ENCODE measurements at places on chromosomes 4 and X. TPM values are rescaled to one million over a fixed set of nuclear protein-coding genes. Genes with fewer than 3 reads are reported as not detected.

DNA sequence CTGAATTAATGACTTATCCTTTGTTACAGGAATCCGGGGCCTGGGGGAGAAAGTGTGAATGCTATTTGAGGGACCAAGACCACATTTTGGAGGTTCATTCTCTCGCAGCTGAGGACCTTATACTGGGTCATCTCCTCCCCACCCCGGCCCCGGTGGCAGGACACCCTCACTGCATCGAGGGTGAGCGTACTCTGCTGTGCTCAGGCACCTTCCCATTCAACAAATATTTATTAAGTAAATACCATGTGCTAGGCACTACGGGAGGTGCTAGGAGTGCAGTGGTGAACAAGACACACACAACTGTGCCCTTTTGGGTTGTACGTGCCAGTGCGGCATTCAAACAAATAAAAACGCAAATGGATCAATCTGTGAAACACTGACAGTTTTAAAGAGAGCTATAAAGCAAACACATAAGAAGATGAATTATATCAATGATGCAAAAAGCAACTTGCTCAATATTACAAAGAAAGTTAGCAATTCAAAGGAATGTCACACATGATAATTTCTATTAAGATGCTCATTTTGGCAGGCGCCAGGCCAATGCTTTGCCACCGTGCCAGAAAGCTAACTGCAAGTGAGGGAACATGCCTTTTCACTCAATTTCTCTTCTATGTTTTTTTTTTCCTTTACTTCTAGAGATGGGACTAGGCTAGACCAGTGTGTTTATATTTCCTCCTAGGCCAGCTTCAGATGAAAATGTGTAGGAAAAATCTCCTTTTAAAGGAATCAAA is 24.6 kb downstream of the ADGRG2 start:
- DNase-seq: no peak

Gene MORC4
- total RNA-seq: 28.1 TPM

Gene HMX1
- not detected for total RNA-seq

Gene LDB2
- not detected for total RNA-seq

GRCh38 chr4:139208404-139208945 is 31.5 kb upstream of the ELF2 start:
- DNase-seq: peak; percentile 80

Gene EVC
- total RNA-seq: 38.5 TPM

- DNase-seq: no peak
These were observed 8.5 kb downstream of the EVC start for GRCh38 chr4:5719350-5720055.

Gene CT45A5
- not detected for total RNA-seq

Gene MXD4
- 36.8 TPM for total RNA-seq

DNA sequence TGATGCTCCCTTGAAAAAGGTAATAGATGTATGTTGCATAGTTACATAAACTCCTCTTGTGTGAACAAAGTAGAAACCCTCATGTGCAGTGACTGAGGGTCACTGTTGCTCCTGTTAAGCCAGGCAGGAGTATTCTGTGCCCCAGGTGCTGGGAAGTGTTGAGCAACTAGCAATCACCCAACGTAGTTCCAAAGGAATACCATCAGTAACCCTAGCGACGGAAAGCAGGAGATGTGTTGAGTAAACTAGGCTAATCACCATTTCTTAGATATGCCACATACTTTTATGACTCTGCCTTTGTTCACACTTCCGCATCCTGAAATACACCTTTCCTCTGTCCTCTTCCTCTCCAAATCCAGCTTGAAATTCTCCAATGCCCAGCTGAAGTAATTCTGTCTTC is 50.9 kb upstream of the TAB3 start:
- no peak for DNase-seq

- no peak for DNase-seq
These were observed 19.6 kb upstream of the IL2 start for GRCh38 chr4:122476126-122476525.
